ENCODE measurements at places on chromosomes 13 and 19. TPM values are rescaled to one million over a fixed set of nuclear protein-coding genes. Genes with fewer than 3 reads are reported as not detected.

The MEX3D gene
- 0.92 TPM for polyA plus RNA-seq

The CBY2 gene
- not detected for polyA plus RNA-seq

The RFX2 gene
- polyA plus RNA-seq, result 2.1 TPM

The IGFL3 gene
- polyA plus RNA-seq, result not detected

The PRKCG gene
- polyA plus RNA-seq, result not detected

GRCh38 chr19:46621191-46622117 is 3.4 kb downstream of the PTGIR start:
- peak overlapping the region; percentile 35 for H3K27ac ChIP-seq
- DNase-seq, result no peak
- no peak overlapping the region for H3K4me3 ChIP-seq
- H3K27me3 ChIP-seq, result no peaks in the 10 kb centered on the region
- no peaks in the 10 kb centered on the region for H3K4me1 ChIP-seq

DNA sequence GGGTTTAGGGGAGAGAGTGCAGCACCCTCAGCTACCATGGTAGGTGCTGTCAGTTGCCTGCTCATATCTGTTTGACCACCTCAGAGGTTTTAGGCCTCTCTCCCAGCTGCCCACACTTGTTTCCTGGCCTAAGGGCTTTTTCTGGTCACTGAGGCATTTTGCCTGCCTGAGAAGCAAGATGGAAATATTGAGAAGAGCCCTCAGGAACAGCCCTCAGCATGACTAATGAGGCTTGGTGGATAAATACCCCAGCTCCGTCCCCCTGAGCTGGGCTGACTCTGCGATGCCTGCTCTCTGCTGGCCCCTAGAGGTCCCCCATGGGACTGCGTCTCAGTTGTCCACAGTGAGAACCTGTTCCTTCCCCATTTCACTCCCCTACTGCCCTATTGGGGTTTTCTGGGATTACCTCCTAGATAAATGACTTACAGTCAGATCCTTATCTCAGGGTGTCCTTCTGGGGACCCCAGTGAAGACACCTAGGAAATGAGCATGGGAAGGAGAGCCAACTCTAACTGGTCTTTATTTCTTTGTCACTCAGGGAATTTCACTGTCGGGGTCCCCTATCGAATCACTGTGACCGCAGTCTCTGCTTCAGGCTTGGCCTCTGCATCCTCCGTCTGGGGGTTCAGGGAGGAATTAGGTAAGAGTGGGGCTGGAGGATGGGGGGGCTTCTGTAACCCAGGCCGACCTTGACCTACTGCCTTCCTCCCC is 13.3 kb downstream of the PALM3 start:
- H3K36me3 ChIP-seq, result no peaks in the 10 kb centered on the region
- no peaks in the 10 kb centered on the region for H3K4me1 ChIP-seq
- H3K27me3 ChIP-seq, result no peaks in the 10 kb centered on the region
- H3K4me3 ChIP-seq, result no peak overlapping the region

DNA sequence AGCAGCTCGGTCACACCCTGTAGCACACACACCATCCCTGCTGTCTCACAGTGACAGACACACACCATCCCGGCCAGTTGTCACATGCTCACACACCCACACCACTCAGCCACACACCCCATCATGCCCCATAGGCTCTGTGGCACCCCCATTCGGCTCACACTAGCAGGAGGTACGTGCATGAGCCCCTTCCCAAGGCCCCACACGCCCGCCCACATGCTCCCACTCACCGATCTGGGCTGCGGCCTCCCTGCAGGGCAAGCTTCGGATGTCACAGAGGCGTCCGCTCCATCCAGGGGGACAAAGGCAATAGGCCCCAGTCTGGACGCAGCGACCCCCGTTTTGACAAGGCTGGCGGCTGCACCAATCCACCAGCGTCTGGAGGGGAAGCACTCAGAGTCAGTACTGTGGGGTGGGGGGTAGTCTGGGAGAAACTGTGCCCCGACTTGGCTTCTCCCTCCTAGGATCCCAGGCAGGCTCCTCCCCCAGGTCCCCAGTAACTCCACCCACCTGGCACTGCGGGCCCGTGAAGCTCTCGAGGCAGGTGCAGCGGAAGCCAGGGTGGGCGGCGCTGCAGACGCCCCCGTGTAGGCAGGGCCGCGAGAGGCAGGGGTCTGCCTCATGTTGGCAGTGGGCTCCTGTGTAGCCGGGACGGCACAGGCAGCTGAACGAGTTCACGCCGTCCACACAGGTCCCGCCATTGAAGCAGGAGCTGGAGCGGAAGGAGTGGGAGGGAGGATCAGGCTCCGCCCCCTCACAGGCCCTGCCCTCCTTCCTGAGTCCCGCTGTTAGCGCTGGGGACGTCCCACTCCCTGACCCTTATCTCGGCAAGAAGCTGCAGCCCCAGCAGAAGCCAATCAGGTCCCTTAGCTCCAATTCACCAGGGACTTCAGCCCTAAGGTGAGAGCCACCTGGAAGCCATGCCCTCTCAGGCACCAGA is 20.1 kb downstream of the NOTCH3 start:
- no peaks in the 10 kb centered on the region for H3K27me3 ChIP-seq
- H3K27ac ChIP-seq, result no peak overlapping the region
- peak overlapping the region; percentile 28 for H3K4me3 ChIP-seq
- H3K4me1 ChIP-seq, result peaks cover 3% of the 10 kb centered on the region

DNA sequence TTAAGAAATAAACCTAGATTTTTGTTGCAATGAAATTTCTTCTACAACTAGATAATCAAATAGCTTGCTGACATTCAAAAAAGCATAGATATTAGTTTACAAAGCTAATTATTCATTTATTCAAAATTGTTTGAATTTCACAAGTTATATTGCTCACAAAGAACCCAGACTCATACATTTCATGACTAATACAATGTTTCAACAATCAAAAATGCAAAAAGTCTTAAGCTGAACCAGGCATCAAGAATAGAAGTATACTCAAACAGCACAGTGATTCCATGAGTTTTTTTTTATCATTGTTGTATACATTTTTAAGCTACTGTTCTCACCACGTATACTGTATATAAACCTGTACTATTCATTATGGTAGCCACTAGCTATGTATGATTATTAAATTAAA is 51.0 kb downstream of the DIAPH3 start:
- H3K27me3 ChIP-seq, result no peaks in the 10 kb centered on the region
- H3K4me1 ChIP-seq, result no peaks in the 10 kb centered on the region
- no peak overlapping the region for H3K27ac ChIP-seq

- H3K4me3 ChIP-seq, result no peak overlapping the region
- no peaks in the 10 kb centered on the region for H3K27me3 ChIP-seq
- no peak overlapping the region for H3K27ac ChIP-seq
- no peak for DNase-seq
- H3K4me1 ChIP-seq, result peaks cover 2% of the 10 kb centered on the region
- H3K36me3 ChIP-seq, result no peaks in the 10 kb centered on the region
These were observed 21.3 kb downstream of the MBD3L2B start for GRCh38 chr19:6999933-7000332.

DNA sequence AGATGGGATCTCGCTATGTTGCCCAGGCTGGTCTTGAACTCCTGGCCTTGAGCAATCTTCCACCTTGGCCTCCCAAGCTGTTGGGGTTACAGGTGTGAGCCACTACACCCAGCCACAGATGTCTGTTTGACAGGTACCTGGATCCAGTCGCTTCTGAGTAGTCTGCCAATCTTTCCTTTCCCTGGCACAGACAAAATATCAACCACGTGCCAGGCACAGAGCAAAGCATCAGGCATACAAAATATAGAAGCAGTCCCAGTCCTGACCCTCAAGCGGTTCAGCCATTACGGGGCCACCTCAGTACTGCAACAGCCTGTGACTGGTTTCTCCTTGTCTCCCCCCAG is 3.8 kb downstream of the ELAVL1 start:
- H3K27me3 ChIP-seq, result no peaks in the 10 kb centered on the region
- no peak overlapping the region for H3K4me3 ChIP-seq
- H3K4me1 ChIP-seq, result peaks cover 13% of the 10 kb centered on the region
- no peaks in the 10 kb centered on the region for H3K36me3 ChIP-seq

DNA sequence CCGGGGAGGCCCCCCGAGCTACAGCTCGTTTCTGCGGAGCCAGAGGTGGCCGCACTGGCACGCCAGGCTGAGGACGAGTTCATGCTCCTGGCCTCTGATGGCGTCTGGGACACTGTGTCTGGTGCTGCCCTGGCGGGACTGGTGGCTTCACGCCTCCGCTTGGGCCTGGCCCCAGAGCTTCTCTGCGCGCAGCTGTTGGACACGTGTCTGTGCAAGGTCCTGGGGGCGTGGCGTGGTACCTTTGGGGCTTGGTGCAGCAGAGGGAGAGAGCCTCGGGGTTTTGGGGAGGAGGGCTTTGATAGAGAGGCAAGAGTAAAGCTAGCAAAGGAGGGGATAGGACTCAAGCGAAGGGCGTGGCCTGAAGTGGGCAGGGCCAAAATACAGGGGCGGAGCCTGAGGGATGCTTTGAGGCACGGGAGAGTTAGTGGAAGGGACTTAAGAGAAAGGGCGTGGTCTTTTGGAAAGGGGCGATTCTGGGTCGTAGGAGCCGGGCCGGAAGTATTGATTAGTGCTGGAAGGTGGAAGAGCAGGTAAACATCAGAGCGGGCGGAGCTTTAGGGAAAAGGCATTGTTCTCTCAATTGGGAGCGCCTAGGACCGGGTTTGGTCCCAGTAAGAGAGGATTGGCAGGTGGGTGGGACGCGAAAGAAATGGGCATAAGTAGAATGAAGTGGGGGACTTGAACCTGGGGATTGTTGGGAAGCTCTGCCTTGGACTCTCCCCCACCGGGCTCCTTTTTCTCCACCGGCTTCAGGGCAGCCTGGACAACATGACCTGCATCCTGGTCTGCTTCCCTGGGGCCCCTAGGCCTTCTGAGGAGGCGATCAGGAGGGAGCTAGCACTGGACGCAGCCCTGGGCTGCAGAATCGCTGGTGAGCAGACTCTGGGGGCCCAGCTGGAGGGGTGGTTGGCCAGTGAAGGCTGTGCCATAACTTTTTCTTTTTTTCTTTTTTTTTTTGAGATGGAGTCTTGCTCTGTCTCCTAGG is 1.2 kb downstream of the PPM1N start:
- peaks cover 3% of the 10 kb centered on the region for H3K27me3 ChIP-seq
- H3K36me3 ChIP-seq, result no peaks in the 10 kb centered on the region
- no peak for DNase-seq
- no peak overlapping the region for H3K4me3 ChIP-seq
- no peak overlapping the region for H3K27ac ChIP-seq

- no peaks in the 10 kb centered on the region for H3K36me3 ChIP-seq
- H3K27ac ChIP-seq, result no peak overlapping the region
- no peaks in the 10 kb centered on the region for H3K4me1 ChIP-seq
- no peaks in the 10 kb centered on the region for H3K27me3 ChIP-seq
- H3K4me3 ChIP-seq, result no peak overlapping the region
These were observed 172.0 kb downstream of the TEX29 start for GRCh38 chr13:111492341-111492950.

DNA sequence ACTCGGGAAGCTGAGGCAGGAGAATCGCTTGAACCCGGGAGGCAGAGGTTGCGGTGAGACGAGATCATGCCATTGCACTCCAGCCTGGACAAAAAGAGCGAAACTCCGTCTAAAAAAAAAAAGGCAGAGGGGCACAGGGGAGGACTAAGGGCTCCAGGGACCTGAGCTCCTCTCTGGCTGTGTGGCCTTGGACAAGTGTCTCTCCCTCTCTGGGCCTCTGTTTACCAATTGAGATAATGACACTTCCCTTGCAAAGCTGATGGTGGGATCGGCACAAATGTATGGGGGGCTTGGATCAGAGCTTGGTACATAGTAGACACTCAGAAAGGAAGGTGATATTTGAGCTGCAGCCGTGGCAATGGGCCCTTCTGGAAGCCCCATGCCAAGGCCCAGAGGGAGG is 11.4 kb upstream of the SPACA4 start:
- H3K4me1 ChIP-seq, result no peaks in the 10 kb centered on the region
- no peak overlapping the region for H3K27ac ChIP-seq
- H3K36me3 ChIP-seq, result no peaks in the 10 kb centered on the region
- H3K27me3 ChIP-seq, result no peaks in the 10 kb centered on the region
- no peak for DNase-seq

- peaks cover 19% of the 10 kb centered on the region for H3K4me1 ChIP-seq
- DNase-seq, result peak; percentile 87
- H3K27me3 ChIP-seq, result no peaks in the 10 kb centered on the region
These were observed at the start of gene TBCB for GRCh38 chr19:36115453-36116343. TSS of gene TBCB (plus strand) at chr19:36115468. CDS start at chr19:36115561, 93 bp downstream.
